ENCODE measurements at places on chromosomes 13 and 19.

GRCh38 chr13:43143591-43143990, 120.2 kb downstream of the DNAJC15 start:
- DNase-seq = no peak

GRCh38 chr13:79485014-79485811, 4.3 kb downstream of the NDFIP2 start:
- DNase-seq = no peak

GRCh38 chr13:73849292-73849691, 284.9 kb downstream of the KLF12 start:
- DNase-seq = no peak

DNA sequence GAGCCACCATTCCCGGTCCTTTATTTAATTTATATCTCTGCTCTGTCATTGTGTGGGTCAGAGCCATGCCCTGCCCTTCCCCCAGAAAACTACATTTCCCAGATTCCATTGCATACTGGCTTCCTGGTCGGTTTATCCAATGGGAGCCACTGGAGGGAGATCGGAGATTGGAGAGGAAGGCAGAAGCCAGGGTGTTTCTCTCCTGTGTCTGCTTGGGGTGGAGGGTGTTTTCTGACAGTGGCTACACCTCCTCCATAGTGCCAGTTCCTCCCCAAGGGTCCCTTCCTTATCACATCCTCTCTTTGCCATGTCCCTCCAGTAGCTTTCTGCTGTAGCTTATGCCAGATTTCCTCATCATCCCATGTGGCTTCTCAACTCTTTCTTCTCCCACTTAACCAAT, 19.0 kb downstream of the OLFM2 start:
- no peak for DNase-seq

- no peak for DNase-seq
These were observed 9.6 kb upstream of the PRR19 start for GRCh38 chr19:42292042-42292960.

- DNase-seq = no peak
These were observed 138.4 kb downstream of the ATP11A start for GRCh38 chr13:112828082-112828699.

DNA sequence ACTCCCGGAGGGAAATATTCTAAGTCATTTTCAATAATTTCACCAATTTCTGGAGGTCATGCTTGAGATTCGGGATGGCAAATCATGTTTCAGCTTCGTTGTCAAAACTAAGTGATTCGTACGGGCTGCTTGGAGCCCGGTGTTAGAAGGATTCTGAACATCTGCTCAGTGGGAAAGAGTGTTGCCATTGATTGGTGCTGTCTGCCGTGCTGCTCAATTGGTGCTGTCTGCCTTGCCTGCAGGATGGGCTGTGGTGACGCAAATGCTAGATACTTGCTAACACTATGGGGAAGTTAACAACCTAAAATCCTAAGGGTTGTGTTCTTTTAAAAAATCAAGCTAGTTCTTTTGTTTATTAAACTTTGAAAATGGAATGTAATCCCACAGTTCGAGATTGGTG, 17.3 kb upstream of the CACNG8 start:
- DNase-seq = no peak

GRCh38 chr19:55678121-55678671, 3.2 kb downstream of the EPN1 start:
- no peak for DNase-seq

GRCh38 chr13:20525601-20526544, at the start of gene CRYL1:
CRYL1 (minus strand) TSS chr13:20525857; CDS start chr13:20525794, 63 bp downstream.
- no peak for DNase-seq

DNA sequence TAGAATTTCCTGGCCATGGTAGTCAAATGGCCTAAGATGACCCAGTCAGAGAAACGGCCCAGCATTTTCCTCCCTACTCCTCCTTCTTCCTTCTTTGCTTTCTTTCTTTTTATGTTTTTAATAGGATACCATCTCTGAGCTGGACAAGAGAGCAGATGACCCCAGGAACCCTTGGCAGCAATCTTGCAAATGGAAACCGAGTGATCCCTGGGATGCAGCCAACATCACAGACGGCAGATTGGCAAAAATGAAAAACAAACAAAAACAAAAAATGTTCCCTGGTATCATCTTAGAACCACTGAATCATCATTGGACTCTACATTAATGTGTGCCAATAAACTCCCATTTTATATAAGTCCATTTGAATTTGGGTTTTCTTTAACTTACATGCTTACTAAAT, 424.4 kb downstream of the FGF14 start:
- DNase-seq = no peak

GRCh38 chr13:50915565-50915964, 6.0 kb downstream of the RNASEH2B start:
- DNase-seq = no peak

DNA sequence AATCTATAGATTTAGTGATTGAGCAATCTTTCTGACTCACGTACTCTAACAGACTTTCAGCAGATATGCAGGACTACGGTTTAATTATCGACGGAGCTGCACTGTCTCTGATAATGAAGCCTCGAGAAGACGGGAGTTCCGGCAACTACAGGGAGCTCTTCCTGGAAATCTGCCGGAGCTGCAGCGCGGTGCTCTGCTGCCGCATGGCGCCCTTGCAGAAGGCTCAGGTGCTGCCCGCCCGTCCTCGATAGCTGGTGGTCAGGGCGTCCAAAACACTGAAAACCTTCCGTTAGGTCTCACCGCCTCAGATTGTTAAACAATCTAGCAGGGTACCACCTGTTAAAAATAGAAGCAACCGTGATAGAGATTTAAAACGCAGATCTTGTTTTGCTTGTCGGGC, 113.2 kb upstream of the MCF2L start:
- no peak for DNase-seq

DNA sequence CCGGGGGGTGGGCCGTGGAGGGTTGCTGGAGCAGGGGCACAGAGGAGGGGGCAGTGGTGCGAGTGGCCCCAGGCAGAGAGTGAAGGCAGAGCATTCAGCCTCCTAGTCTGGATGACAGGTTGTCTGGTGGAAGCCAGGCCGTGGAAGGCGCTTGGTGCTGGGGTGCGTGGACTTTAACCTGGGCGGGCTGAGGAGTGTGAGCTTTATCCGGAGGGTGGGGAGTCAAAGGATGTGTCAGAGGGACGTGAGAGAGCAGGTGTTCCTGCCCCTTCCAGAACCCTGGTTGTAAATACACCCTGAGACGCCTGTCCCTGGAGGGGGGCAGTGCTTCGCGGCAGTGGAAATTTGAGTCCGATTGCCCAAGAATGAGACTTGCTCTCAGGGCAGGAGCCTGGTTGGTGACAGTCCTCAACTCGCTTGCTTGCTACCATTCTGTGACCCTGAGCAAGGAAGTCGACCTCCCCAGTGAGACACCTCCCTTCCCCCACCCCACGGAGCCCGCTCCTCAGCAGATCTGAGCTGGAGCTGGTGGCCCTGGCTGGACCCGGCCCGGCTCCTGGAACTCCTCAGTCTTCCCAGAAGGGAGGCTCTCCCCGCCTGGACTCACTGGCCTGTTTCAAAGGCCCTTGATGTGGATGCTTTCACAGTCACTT, 2.3 kb downstream of the SPPL2B start:
- DNase-seq = no peak

DNA sequence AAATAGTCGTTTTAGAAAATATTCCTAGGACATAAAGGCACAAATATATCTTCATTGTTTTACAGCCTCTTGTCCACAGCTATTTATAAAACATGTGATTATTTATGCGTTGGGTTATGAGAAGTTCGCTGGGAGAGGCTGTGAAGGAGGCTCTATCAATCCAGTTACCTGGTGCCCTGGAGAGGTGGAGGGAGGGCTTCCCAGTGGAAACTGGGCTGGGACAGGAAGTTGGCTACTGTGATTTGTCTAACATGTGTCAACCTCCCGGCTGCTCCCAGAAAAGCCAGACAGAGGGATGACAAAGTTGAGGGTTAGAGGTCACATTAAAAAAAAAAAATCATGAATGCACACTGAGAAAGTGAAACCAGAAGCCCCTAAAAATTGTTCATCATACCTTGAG, 346.5 kb downstream of the ZNF536 start:
- DNase-seq = no peak

DNA sequence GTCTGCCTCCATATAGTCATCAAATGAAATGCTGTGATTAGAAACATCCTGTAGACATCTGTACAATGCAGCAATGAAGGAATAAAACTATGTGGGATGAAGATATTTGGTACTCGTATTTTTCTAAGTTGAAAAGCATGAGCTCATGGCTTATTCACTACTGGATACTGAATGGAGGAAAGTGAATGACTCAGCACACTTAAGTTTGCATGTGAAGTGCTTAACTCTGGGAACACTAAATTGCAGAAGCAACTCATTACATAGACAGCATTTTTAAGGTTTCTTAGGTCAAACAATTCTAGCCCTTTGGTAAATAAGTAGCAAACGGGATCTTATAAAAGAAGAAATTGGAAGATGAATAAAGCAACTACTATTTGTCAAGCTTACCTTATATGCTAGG, 429.0 kb upstream of the MIR17HG start:
- no peak for DNase-seq

- DNase-seq = no peak
These were observed 29.1 kb downstream of the DHX34 start for GRCh38 chr19:47378246-47378645.

GRCh38 chr13:113122550-113123225, at the start of gene F10:
F10 (plus strand) TSS chr13:113122799; CDS start chr13:113122856, 57 bp downstream.
- DNase-seq = peak; percentile 56
